NCI-H2171 (cell line): ENCODE measurements at places on chromosomes 2 and 18.

GRCh38 chr18:22840606-22841144, 92.5 kb upstream of the RBBP8 start:
- no peak for DNase-seq

DNA sequence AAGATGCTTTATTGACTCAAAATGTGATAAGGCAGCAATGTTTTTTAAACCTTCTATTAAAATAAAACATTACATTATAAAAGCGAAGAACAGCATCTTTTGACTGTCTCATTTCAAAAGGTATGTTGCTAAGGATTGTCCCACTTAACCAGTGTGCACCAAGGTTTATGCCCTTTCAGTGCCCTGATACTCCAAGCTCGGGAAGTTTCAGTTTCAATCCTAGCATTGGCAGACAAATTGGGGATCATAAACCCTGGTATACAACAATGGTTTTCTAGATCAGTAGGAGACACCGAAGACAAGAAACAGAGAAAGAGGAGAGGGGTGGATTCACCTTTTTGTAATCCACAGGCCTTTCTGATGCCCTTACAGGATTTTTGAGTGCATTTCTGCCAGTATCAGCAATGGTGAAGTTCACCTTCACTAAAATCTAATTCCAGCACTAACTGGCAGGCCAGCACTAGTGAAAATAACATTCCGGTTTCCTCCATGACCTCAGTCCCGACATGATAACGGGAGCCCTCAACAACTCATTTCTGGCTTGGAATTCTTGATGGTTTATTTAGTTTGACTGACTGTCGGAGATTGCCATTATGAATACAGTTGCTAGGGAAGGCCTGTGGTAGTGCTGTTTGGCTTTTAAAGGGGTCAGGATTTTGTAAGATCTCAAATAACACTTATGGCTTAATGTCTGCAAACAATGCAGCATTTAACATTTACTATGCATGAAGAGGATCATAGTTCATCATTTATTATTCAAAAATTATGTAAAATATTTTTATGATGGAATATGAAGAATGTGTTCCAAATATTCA, 33.3 kb upstream of the FIGN start:
- no peak for DNase-seq

DNA sequence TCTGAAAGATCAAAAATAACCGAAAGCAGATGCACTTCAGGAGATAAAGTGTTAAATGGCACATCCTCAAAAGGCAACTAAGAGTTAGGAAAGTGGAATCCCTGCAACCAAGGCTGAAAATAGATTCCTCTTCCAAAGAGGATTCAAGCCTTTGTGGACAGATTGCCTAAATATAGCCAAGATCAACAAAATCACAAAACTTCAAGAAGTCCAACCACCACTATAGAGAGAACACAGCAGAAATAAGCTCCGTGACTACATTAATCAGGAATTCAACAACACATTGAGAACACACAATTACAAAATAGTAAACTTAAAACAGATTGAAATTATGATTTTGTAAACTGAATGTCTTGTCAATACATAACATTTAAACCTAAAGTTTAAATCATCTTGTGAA, 165.7 kb downstream of the LNPK start:
- no peak for DNase-seq

DNA sequence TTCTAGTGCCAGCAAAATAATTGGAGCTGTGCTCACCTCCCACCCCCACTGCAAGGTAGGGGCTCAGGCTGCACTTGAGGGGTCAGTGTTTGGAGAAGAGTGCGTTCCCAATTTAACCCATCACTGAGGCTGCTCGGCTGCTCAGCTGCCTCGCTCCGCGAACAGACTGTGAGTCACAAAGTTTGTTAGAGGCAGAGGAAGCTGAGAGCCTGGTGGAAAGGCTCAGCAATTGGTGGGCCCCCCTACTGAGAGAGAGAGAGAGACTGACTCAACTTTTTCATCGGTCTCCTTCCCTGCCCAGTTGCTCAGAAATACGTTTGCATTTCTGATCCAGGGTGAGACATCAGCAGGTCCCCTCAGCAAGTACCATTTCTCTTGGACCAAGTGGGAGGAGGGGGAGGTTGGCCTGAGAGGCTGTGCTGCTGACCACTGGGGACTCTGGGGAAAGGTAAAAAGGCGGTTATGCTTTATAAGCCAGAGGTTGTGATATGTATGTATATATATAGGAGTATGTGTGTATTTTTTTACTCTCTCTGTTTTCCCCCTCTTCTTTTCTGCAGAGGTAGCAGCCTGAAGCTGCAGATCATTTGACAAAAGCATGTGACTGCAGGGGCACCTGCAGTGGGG, 1.5 kb downstream of the EFR3B start:
- DNase-seq, result no peak

DNA sequence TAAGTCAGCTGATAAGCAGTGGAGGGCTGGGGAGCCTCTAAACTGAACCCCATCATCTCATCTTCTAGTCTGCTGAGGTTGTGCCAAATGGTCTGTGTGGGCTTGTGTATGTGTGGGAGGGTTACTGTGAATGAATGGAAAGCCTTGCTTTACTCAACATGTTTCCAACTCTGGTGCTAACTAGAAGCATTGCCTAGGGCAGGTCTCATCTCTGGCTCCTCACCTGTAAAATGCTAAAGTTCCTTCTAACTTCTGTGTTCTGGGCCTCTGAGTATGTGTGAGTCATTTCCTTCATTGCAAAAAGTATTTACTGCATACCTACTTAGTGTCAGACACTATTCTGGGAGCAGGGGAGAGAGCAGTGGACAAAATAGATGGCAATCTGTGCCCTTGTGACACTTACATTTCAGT, 1.3 kb downstream of the LIPG start:
- DNase-seq, result no peak

- DNase-seq, result no peak
Measured at GRCh38 chr18:77096936-77097886, 35.4 kb downstream of the MBP start.

- no peak for DNase-seq
Measured at GRCh38 chr2:21361384-21361783, 237.6 kb downstream of the TDRD15 start.

GRCh38 chr2:112216167-112216566, 38.7 kb downstream of the ZC3H8 start:
- DNase-seq, result no peak

GRCh38 chr18:79867666-79868065, 69.9 kb downstream of the KCNG2 start:
- DNase-seq, result no peak

GRCh38 chr2:157957596-157957995, 81.5 kb upstream of the ACVR1 start:
- DNase-seq, result no peak

DNA sequence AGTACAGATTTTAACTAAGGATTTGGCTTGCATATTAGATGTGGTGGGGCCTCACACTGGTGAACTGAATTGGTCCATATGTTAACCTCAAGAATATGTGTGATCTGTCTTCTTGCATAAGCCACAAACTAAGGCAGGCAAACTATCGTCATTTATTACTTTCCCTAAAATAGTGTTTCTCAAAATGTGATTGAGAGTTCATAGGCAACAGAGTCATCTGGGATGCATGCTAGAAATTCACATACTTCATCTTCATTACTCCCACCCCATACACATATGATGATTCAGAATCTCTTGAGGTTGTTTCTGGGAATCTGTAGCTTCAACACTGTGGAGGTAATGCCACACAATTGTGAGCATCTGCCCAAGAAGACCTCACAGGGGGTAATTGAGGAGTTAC, 822.8 kb upstream of the CDH2 start:
- DNase-seq, result no peak

DNA sequence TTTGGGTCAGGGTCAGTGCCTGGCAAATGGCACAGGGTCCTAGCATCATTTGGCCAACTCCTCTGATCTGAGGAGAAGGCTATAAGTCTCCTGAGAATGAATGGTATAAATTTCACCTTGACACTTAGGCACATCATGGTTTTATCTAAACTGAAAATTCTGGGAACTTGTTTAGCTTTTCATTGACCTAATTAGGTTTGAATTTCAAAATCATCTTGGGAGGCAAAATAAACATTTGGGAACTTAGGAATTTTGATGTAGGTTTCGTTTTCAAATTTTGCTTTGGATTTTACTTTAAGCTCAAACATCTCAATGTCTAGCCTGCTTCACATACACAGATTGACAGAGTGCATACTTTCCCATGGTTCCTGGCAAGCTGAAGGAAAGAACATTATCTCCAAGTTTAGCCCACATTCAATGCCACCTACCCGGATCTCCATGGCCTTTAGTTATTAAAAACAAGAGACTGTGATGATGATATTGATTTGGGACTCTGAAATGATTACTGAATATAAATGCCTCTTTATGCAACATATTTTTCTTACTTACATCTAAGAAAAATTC, 44.5 kb downstream of the MYOM1 start:
- no peak for DNase-seq

DNA sequence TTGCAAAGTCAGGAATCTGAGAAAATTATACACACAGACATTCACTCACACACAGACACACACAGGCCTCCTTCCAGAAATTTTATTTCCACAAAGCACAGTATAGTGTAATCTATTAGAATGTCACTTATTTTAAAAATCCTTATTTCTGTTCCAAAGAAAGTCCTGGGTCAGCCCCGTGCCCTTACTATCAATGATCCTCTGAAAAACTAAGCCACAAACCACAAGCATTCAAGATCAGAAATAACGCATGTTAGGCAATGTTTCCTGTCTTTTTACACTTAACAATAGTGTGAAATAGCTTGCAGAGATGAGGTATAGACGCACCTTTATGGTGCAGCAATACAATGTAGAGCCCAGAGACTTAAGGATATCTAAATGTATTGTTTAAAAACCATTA, 25.8 kb downstream of the TBC1D8 start:
- no peak for DNase-seq

GRCh38 chr2:231720987-231721966, 13.0 kb downstream of the PTMA start:
- no peak for DNase-seq

DNA sequence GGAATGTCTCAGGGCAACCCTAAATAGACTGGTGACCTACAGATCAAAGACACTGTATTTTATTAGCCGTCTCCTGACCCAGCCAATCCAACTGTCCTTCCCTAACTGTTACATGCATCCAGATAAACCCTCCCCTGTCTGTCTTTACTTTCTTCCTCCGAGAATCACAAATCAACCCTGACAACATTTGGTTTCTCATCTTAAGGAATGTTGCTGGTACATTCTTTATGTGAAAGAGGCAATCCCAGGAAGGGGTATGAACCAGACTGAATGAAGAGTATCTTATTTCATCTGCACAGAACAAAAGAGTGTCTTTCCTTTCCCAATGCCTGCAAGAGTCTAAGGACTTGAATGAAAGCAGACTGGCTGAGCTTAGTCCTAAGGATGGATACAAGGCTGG, 113.9 kb upstream of the LTBP1 start:
- DNase-seq, result no peak

DNA sequence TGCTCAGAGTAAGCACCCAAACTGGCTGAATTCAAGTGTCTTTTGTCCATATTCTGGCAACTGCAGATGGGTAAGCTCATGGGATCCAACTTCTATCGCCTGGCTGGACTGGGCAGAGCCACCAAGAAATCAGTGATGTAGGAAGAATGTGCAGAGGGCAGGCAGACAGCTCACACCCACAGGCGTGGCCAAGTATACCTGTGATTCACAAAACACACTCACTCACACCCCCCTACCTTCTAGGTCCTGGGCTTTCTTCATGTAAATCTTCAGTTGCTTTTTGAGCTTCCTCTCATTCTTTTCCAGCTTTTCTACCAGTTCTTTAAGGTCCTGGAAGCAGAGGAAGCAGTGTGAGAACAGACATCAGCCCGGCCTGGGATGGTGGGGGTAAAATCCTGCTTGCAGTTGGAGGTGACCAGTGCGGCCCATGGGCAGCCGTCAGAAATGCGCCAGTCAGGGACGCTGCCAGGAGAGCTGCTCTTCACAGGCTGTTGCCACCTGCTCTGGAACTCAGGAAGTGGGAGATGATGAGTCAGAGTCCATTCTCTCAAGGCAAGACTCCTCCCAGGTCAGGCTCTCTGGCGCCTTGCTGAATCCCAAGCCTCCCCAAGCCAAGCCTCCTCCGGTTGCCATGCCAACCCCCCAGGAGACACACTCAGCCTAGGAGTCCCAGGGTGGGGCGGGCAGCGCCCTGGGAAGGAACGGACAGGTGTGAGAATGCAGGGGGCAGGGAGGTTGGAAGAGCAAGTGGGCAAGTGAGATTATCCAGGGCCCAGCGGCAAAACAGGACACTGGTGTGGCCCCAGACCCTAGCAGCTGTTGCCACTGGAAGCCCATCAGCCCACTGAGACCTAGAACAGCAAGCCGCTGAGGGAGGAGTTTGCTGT, 36.2 kb upstream of the ACAA2 start:
- DNase-seq, result peak; percentile 64

- peak; percentile 42 for DNase-seq
Measured at GRCh38 chr2:240435457-240435947, at the start of gene GPC1. Gene GPC1 (plus strand): TSS chr2:240435663. CDS start chr2:240435919, 256 bp downstream.

GRCh38 chr18:58687871-58688308, 16.6 kb downstream of the MALT1 start:
- no peak for DNase-seq

GRCh38 chr2:196750291-196750923, 49.1 kb downstream of the GTF3C3 start:
- DNase-seq, result no peak

- no peak for DNase-seq
Measured at GRCh38 chr2:212385241-212385640, 153.4 kb downstream of the ERBB4 start.

DNA sequence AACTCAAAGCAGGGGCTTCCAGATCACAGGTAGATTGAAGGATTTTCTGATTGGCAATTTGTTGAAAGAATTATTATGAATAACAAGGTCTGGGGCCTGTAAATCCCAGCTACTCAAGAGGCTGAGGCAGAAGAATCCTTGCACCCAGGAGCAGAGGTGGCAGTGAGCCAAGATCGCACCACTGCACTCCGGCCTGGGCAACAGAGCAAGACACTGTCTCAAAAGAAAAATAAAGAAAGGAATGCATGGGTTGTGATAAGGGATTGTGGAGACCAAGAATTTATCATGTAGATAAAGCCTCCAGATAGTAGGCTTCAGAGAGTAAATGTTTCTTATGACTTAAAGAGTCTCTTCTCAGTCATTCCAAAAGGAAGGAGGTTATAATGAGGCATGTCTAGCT, 35.8 kb upstream of the DYNAP start:
- DNase-seq, result no peak

DNA sequence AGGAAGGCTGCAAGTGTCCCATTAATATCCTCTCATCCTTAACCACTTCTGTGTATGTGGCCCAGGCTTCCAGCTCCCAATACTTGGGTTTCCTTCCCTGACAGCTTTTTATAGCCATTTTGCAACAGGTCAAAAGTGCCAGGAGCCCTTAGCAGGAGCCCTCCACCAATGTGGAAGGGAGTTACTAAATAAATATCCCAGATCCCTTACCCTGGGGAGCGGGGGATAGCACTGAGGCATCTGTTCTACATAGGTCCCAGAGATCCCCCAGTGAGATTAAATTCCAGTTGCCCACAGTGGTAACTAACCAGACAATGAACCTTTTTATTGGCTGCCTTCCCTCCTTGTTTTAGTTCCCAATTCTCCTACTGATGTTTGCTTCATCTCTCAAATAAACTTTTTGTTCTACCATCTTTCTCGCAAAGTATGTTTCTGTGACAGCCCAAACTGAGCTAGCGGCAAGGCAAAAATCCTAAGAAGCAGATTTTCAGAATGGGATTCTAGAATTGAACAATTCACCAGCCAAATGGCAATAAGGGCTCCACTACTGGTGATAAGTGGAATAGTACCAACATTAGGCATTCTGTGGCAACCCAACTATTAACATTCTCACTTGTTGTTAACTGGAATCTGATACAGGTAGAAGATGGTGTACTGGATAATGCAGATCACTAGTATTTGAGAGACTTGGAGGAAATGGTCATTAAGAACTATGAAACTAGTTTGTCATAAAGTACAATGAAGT, 83.9 kb upstream of the MAPRE2 start:
- no peak for DNase-seq
